Naive thymus-derived CD4-positive, alpha-beta T cell (primary cell): ENCODE measurements at places on chromosomes 3 and 15.

- DNase-seq: no peak
These were observed 67.4 kb downstream of the TCF12 start for GRCh38 chr15:56985856-56986255.

DNA sequence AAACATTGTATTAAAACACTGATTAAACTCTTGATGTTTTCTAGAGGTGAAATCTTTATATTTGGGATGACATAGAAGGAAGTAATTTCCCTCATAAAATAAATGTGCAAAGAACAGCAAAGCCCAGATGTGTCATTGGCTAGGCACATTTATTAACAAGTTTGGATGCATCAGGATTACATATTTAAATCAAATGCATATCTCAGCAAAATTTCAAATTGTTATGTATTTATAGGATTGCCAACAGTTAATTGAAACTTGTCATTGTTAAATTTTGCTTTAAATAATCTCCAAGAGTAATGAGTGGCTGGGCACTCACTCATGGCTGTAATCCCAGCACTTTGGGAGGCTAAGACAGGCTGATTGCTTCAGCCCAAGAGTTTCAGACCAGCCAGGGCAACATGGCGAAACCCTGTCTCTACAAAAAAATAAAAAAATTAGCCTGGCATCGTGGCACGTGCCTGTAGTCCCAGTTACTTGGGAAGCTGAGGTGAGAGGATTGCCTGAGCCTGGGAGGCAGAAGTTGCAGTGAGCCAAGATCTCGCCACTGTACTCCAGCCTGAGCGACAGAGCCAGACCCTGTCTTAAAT is 28.2 kb downstream of the ARIH1 start:
- DNase-seq: no peak

GRCh38 chr15:91182101-91182500 is 82.0 kb downstream of the SV2B start:
- DNase-seq: no peak

GRCh38 chr3:4824926-4825325 is 154.3 kb upstream of the BHLHE40 start:
- DNase-seq: no peak

DNA sequence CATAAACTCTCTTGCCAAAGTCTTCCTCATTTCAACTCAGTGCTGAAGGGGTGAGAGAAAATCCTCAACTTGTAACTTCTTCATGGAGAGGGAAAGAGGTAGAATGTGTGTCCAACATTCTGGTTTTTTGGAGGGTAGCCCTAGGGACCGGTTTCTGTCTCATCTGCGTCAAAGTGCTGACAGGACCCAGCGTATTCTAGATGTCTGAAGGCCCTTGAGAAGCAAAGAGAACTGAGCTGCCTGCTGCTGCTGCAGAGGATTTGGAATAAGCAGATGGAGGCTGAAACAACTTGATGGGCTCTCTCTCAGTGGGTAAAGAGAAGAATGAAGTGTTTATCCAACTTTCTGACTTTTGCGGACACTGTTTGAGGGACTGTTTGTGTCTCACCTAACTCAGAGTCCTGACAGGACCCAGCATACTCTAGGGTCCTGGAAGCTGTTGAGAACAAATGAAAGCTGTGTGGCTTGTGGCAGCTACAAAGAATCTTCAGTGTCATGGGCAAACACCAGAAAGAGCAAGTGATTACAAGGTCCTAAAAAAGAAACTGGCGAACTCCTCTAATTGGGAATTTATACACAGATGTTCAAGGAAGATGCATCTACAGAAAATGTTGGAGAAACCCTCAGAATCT is 174.4 kb downstream of the SI start:
- DNase-seq: no peak

DNA sequence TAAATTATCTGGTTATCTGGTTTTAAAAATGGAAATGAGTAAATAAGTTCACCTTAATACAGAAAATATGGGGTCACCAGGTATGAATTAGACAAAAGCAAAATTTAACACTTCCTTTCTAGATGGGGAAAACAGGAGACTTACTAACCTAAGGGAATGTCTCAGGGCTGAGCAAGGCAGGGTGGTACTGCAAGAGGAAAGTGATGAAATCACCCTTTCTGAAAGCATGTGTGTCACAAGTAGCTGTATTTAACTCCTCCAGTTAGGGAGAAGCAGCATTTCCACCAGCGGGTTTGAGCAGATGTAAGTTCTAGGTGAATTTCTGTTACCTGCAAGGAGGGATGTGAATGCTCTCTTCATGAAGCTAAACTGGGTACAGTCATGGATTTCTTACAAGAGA is 629.1 kb downstream of the MECOM start:
- no peak for DNase-seq

- DNase-seq: no peak
These were observed 34.5 kb downstream of the IL17RD start for GRCh38 chr3:57130571-57131209.

- DNase-seq: no peak
These were observed 58.4 kb downstream of the TMEM44 start for GRCh38 chr3:194574639-194575483.

GRCh38 chr15:27459836-27460235 is 488.9 kb downstream of the GABRG3 start:
- no peak for DNase-seq

DNA sequence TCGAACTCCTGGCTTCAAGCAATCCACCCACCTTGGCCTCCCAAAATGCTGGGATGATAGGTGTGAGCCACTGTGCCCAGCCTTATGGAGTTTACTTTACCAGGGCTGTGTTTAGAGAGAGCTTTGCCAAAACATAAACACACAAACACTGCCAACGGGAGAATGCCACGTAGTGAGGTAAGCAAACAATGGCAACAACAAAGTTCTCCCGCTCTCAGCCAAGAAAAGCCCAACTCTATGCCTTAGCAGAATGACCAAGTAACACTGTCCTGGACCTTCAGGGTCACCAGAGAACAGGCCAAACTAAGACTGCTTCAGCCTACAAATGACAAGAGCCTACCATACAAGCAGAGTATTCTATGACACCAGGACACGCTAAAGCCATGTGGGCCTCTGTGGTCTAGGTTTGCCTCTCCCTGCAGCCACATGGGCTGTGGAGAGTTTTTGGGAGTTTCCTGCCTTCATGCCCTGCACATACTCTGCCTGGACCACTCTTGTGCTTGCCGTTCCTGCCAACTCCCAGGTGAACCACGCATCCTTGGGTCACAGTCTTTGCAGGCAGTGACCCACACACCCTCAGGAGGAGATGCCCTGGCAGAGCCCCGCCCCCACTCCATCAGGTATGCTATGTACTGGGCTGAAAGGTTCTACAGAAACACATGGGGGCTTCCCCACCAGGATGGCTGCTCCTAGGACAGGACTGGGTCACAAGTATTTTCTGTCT is 21.6 kb upstream of the CNBP start:
- no peak for DNase-seq

GRCh38 chr15:59950603-59951388 is 53.3 kb upstream of the FOXB1 start:
- DNase-seq: no peak

- no peak for DNase-seq
These were observed 64.5 kb downstream of the RYR3 start for GRCh38 chr15:33375236-33375635.

DNA sequence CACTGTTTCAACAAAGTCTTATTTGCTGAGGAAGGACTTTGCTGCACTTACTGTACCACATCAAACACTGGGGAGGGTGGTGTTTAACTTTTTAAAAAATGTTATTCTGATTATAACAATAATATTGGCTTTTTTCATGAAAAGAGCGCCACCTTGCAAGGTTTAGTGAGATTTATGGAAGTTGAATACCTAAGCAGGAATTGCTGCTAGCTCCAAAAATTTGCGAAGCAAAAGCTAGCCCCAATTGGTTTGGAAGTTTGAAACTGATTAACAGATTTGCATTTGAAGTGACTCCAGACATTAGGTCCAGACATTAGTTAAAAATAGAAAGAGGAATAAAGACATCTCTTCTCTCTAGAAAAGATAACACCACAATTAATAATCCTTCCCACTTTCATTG is 6.7 kb downstream of the ZIC1 start:
- DNase-seq: no peak

GRCh38 chr15:89912674-89913396 is at the start of gene ARPIN:
Gene ARPIN, minus strand, starts transcription at chr15:89912952. Its CDS starts 117 bp downstream, at chr15:89912835.
- DNase-seq: no peak

- DNase-seq: no peak
These were observed 910 bp upstream of the ARPP21 start for GRCh38 chr3:35638251-35638979.

- no peak for DNase-seq
These were observed 411.9 kb upstream of the CCDC54 start for GRCh38 chr3:106965307-106965706.

DNA sequence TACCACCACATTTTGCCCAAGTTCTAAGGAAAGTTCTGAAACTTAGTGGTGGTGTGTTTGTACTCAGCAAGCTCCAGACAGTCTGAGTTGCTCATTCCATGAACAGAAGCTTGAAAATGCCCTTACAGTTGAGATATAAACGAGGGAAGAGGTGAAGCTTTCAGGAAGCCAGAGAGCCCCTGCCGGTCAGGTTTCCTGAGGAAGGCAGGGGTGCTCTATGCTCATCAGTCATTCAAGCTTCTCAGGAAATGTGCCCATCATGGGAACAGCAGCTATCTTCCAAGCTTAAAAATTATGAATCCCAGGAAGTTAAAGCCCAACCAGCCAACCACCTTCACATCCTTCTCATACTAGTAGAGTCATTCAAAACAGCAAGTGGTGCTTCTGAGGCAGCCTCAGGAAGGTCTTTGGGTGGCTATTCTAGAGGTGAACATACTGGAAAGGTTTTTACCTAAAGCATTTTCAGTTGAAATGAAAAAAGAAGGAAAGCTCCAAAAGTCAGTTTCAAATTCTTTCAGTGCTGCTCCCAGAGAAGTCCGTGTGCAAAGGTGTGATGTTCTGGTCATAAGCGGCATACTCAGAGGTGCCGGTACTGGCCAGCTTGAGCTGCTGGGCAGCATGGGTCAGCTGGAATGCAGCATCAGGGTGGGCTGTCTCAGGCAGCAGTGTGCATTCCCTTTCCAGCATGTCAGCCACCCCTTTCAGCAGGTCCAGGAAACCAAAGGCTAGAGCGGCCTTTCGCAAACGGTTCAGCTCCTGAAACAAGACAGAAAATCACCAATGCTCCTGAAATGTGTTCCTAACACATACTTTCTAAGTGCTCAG is 31.8 kb downstream of the INTS14 start:
- no peak for DNase-seq

- no peak for DNase-seq
These were observed 168.2 kb downstream of the SOX2 start for GRCh38 chr3:181879926-181880325.

GRCh38 chr3:73351423-73352071 is 273.2 kb downstream of the PDZRN3 start:
- no peak for DNase-seq

- DNase-seq: no peak
These were observed 40.5 kb upstream of the CDV3 start for GRCh38 chr3:133532951-133533350.

DNA sequence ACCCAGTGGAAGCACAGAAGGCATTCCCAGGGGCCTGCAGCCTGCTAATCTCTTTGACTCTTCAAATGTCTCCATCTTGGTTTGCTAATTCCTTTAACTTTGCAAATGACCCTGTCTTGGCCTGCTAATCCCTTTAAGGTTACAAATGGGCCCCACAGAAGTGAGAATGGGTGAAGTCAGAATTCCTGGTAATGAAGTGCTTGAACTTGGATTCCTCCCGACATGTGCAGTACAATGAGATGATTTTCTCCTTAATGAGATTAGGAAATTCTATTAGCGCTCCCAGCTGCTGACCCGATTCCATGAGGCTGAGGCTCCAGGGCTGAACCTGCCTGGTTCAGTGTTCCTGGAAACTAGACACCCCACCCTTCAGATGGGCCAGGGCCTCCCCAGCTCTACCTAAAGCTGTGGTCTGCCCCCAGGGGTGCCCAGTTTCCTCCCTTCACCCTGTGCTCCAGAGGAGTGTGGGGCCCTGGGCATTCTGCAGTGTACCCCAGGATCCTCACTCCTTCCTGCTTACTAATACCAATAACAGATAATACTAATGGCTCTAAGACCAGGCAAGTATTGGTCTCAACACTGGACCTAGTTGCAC is 47.4 kb downstream of the SCN5A start:
- DNase-seq: no peak

- no peak for DNase-seq
These were observed 721 bp downstream of the ADAMTS7 start for GRCh38 chr15:78810362-78811123.

GRCh38 chr3:111741181-111741580 is 117.9 kb upstream of the PHLDB2 start:
- no peak for DNase-seq

DNA sequence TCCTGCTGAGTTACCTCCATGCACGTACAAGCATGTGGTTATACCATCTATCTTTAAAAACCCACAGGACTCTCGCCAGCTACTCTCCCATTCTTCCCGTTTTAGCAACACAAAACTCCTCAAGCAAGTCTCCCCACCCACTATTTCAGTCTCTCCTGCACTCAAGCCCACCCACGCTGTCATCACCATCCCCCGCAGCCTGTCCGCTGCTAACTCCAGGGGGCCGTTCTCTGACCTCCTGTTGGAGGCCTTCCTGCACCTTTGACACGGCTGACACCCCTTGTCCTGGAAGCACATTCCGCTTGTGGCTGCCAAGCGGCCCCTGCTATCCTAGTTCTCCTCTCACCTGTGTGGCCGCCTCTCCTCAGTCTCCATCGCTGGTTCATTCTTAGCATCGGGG is 7.5 kb upstream of the PCSK6 start:
- no peak for DNase-seq

- no peak for DNase-seq
These were observed 166.1 kb downstream of the FRMD5 start for GRCh38 chr15:44029003-44029402.

- no peak for DNase-seq
These were observed 24.4 kb downstream of the PTPN23 start for GRCh38 chr3:47404955-47405790.

GRCh38 chr3:192068464-192069254 is 607.7 kb downstream of the PYDC2 start:
- no peak for DNase-seq

DNA sequence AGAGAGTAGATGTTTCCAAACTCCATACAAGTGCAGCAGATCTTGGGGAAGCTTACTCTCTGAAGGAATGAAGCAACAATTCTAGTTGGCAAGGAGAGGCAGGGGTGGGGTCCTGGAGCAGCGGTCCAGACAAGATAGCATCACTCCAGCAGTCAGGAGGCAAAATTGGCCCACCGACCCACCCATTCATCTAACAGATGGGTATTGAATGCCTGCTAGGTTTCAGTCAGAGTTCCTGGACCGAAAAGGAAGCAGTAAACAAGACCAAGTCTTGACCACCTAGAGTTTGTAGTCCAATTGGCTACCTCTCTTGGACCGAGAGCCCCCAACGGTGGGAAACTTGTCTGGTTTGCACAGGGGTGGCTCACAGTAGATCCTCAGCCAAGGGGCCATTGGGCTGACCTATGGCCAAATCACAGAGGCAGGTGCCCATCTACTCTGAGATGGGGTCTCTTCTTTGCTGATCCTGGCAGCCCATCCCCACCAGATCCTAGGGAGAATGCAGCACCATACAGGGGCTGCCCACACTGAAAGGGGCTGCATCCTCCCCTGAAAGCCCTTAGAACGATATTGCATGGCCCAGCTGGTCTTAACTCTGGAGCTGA is 74.3 kb downstream of the CORO2B start:
- DNase-seq: no peak
